Chondrocyte (in vitro differentiated cells): ENCODE measurements at places on chromosomes 4 and X. TPM values are rescaled to one million over a fixed set of nuclear protein-coding genes. Genes with fewer than 3 reads are reported as not detected.

- no peak for DNase-seq
These were observed 38.1 kb downstream of the KDR start for GRCh38 chr4:55087009-55087912.

DNA sequence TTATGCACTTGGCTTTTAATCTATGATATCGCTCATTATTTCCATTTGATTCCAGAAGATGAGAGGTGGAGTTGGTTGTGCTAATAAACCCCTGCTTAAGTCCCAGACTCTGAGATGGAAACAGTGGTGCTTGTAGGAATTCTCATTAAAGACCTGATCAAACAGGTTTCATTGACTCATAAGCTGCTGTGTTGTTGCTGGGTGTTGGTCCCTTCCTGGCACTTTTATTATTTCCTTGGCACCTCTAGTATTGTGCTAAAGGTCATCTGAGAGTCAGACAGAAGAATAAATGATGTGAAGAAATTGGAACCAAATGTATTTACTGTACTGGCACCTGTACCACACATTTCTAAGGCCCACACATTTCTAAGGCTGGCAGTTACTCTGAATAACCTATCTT is 544.7 kb upstream of the NR3C2 start:
- DNase-seq, result no peak

Gene ADGRL3
- total RNA-seq, result 10.0 to 19.6 TPM (median 11.6 TPM) in 3 replicates

Gene GYPA
- not detected in 3 replicates for total RNA-seq

Gene IL21
- total RNA-seq, result not detected in 3 replicates
